ENCODE measurements at places on chromosomes 1 and 21. TPM values are rescaled to one million over a fixed set of nuclear protein-coding genes. Genes with fewer than 3 reads are reported as not detected.

DNA sequence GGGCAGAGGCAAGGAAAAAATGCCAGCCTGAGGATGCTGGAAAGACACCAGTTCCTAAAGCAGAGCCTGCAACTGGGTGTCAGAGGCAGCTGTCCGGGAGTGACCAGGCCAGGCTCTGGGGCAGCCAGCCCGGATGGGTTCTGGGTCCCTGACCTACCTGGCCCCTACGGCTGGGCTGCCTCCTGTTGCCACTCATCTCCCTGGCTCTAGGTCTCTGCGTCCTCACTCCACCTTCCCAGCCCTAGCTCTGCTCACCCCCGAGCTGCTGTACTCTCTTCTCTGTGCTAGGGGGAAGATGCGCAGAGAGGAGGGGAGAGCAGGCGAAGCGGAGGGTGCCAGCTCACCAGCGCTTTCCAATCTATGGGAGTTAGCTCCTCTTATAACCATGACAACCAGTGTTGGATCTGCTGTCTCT lies 9.0 kb downstream of the ARHGEF2 start:
- DNase-seq, result no peak

GRCh38 chr1:204760757-204761156 lies 75.2 kb upstream of the LRRN2 start:
- DNase-seq, result no peak

DNA sequence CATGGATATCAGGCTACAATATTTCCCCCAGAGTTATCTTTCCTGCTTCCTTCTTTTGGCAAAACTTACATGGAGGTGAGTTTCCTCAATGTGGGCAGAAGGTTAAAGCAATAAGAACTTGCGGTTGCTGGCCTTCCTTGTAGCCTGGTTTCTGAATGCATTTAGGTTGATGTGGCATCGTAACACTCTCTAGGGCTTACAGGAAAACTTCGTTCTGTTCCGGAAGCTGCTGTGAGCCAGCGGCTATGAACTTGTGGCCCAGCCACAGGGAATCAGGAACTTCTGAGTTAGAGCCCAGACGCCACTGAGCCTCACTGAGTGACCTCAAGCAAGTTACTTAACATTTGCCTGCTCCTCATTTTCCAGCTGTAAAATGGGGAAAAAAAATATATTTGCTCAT lies 623.4 kb upstream of the ADAMTS5 start:
- peak; percentile 89 for DNase-seq

GRCh38 chr1:3283849-3284248 lies 170.6 kb upstream of the ARHGEF16 start:
- peak; percentile 51 for DNase-seq

DNA sequence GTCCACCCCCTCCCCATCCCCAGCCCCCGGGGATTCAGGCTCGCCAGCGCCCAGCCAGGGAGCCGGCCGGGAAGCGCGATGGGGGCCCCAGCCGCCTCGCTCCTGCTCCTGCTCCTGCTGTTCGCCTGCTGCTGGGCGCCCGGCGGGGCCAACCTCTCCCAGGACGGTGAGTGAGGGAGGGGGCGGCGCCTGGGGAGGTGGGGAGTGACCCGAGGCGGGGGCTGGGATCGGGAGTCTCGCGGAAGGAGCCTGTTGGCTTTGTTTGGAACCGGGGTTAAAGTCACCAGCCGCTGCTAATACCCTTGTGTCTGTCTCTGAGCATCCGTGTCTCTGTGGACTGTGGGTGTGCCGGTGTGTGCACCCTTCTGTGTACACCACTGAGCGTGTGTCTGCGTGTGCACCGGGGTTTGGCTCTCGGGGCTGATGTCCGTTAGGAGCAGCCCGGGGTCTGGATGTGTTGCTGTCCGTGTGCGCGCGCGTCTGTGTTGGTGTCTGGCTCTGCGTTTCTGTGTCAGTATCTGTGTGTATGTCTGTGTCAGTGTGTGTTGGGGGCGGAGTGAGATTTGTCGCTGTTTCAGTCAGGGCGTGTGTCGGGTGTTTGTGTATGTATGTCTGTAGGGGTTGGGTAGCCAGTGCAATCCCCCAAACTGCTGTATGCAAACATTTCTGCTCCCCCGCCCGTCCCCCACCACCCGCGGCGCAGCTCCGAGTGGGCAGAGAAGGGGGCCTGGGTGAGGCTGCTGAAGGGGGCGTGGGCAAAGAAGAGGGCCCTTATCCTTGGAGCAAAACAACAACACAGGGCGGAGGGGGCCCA lies 480 bp downstream of the CADM3 start:
- peak; percentile 57 for DNase-seq

GRCh38 chr1:23522244-23522982 lies 8.6 kb downstream of the E2F2 start:
- DNase-seq, result no peak

DNA sequence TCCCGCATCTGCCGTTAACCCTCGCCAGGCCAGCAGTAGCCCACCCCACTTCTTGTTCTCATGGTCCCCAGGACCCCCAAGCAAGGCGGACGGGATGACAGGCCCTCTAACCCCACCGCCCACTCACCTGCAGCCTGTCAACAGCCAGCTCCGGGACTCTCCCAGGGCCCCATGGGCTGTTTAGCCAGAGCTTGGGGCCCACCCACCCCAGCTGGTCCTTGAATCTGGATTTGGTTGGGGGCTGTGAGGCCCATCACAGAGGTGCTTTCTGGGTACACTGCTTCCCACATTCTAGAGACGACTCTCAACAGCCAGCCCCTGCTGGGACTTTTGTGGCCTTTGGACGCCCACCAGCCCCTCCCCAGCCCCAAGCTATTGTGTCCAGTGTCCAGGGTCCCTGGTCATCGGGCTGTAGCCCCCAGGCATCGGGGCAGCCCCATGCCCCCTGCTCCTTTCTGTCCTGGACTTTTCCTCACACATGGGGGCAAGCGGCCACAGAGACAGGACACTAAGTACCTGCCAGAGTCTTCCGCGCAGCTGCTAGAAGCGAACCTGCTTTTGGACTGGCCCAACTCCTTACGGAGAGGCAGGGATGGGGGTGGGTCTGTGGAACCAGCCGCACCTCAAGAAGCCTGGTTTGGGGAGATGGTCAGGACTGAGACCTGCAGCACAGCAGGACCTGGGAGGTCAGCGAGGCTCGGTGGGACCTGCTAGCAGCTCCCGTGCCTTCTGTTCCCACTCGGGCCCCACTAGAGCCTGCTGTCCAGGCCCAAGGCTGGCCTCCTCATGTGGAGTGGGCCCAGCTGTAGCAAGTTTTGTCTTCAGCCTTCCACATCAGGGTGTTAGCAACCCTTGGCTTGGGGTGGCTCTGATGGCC lies 208.1 kb upstream of the VAMP3 start:
- DNase-seq, result no peak

- no peak for DNase-seq
Measured at GRCh38 chr1:53546409-53547155, 87.4 kb downstream of the DMRTB1 start.

- no peak for DNase-seq
Measured at GRCh38 chr1:204483791-204484190, 10.8 kb downstream of the PIK3C2B start.

- DNase-seq, result peak; percentile 84
Measured at GRCh38 chr1:112808861-112809684, 93.9 kb upstream of the PPM1J start.

GRCh38 chr1:191671236-191671635 lies 487.0 kb upstream of the RGS18 start:
- DNase-seq, result peak; percentile 3

GRCh38 chr1:161954050-161954449 lies 69.6 kb downstream of the OLFML2B start:
- no peak for DNase-seq

- DNase-seq, result peak; percentile 91
Measured at GRCh38 chr1:27000817-27001460, 7.4 kb downstream of the TRNP1 start.

- no peak for DNase-seq
Measured at GRCh38 chr1:45365051-45365450, 24.8 kb upstream of the MUTYH start.

GRCh38 chr1:47608296-47608875 lies 170.5 kb downstream of the FOXD2 start:
- no peak for DNase-seq

DNA sequence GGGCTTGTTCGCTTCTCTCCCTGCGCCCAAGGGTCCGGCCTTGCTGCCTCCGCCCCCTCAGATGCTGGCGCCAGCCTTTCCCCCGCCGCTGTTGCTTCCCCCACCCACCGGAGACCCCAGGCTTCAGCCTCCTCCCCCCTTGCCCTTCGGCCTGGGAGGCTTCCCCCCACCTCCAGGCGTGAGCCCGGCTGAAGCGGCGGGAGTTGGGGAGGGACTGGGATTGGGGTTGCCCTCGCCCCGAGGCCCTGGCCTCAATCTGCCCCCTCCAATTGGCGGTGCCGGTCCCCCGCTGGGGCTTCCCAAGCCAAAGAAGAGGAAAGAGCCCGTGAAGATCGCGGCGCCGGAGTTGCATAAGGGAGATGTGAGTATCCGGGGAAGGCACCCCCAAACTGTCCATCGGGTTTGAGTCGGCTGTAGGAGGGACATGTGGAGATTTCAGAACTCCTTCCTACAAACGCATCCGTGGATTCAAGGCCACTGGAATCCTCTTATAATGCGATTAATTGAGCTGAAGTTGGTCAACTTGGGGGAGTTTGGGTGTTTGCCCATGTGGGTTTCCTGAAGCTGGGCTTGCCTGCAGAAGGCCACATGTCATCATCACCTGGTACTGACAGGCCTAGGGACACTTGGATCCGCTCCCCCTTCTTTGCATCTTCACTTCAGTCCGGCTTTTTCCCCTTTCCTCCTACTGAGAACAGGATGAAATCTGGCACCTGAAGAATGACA lies 707 bp downstream of the PRCC start:
- DNase-seq, result peak; percentile 29

DNA sequence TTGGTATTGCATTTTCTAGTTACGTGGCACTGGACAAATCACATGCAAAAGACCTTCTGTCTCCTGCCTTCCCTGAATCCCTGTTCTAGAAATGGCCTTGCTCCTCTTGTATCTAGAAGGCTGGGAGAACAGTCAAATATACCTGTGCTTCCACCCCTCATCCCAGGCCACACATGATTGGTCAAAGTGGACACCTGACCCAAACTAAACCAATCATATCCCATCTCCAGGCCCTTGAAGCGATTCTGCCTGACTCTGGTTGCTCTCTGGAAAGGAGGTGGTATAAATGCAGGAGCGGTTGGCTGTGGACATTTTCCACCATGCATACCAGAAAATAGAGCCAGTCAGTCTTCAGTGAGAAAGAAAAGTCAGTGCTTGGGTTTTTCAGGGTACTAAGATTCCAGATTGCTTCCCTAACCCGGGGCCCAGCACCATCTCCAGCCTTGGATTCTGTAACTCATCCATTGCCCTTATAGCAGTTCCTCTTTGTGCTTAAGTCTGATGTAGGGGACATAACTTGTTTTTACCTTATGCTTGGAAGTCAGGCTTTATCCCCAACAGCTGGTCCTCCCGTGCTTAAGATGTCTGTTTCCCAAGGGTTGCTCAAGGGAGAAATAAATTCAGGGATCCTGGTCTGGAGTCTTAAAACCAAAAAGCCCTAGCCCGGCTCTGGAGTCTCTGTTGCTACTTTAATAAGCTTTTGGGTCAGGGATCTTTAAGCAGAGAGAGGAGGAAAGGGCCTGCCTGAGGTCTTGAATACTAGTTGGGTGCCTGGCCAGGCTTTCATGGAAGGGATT lies 7.7 kb upstream of the PHC2 start:
- DNase-seq, result no peak

- DNase-seq, result peak; percentile 47
Measured at GRCh38 chr1:67052741-67053534, 1.0 kb downstream of the SLC35D1 start.

DNA sequence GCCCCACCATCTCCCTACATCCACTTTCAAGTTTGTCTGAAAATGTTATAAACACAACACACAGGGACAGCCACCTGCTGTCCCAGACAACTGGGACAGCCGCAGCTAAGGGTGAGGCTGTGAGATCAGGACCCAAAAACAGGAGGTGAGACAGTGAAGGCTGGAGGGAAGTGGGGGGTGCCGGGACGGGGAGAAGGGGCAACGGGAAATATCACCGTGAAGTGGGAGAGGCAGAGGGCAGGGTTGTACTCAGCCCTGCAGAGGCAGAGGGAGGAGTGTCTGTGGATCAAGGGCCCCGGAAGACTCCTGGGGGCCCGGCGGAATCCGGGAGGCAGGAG lies 114.4 kb downstream of the CASZ1 start:
- DNase-seq, result no peak

DNA sequence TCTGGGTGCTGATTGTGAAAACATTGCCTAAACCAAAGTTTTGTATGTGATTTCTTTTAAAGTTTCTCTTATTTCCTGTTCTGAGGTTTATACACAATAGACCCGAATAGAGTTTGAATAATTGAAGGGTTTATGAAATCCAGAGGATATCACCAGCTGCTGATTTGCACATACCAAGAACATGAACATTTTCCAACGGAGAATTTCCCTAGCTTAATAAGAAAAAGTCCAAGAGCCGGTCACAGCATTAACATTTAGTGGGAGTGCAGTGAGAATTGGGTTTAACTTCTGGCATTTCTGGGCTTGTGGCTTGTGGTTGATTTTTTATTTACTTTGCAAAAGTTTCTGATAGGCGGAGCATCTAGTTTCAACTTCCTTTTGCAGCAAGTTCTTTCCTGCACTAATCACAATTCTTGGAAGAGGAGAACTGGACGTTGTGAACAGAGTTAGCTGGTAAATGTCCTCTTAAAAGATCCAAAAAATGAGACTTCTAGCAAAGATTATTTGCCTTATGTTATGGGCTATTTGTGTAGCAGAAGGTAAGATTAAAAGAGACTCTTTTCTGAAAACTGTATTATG lies at the start of gene CFH:
Gene CFH, plus strand, starts transcription at position 407 of the 579 bp plus-strand sequence. Its CDS starts 75 bp downstream, at position 482.
- peak; percentile 34 for DNase-seq

GRCh38 chr1:235659186-235659771 lies 9.7 kb upstream of the GNG4 start:
- no peak for DNase-seq

GRCh38 chr1:52836035-52836434 lies 6.5 kb upstream of the ZYG11A start:
- DNase-seq, result no peak

- no peak for DNase-seq
Measured at GRCh38 chr1:178066296-178066907, 27.5 kb upstream of the RASAL2 start.

ELAVL4 gene
- 0.29 TPM for total RNA-seq

ERI3 gene
- 93.3 TPM for total RNA-seq

FNDC5 gene
- total RNA-seq, result 2.7 TPM

PTPN22 gene
- total RNA-seq, result 4.1 TPM

FCER1A gene
- total RNA-seq, result not detected

LACTBL1 gene
- total RNA-seq, result not detected

GABRD gene
- total RNA-seq, result not detected

ZNF692 gene
- 46.6 TPM for total RNA-seq

FMN2 gene
- total RNA-seq, result 1.4 TPM

OR2T33 gene
- total RNA-seq, result 0.57 TPM

ARV1 gene
- total RNA-seq, result 37.6 TPM

NOS1AP gene
- not detected for total RNA-seq

TSPAN1 gene
- not detected for total RNA-seq

OR2T10 gene
- total RNA-seq, result not detected
